Activated CD4-positive, alpha-beta T cell treated with anti-CD3 and anti-CD28 coated beads, Interleukin-2, Interleukin-4, amounts not matched to agents 100 ng/mL and 50 ng/mL, durations not matched to agents 16 hours and 8 hours (primary cell): ENCODE measurements at places on chromosomes 2 and 18.

- DNase-seq = no peak
These were observed 10.2 kb downstream of the C18orf32 start for GRCh38 chr18:49476664-49477411.

DNA sequence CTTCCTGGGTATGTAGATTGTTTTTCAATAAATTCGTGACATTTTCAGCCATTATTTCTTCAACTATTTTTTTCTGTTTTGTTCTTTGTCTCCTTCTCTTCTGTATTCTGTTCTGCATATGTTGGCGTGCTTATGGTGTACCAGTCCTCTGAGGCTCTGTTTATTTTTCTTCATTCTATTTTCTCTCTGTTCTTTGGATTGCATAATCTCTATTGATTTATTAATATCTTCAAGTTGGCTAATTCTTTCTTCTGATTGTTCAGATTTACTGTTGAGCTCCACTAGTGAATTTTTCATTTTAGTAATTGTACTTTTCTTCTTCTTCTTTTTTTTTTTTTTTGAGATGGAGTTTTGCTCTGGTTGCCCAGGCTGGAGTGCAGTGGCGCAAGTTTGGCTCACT, 9.9 kb downstream of the GNLY start:
- no peak for DNase-seq

- no peak for DNase-seq
These were observed 995.1 kb upstream of the DDX18 start for GRCh38 chr2:116819355-116819754.

GRCh38 chr2:47907039-47907781, 912 bp upstream of the FBXO11 start:
- peak; percentile 54 for DNase-seq

GRCh38 chr2:84823788-84824187, 57.1 kb downstream of the TRABD2A start:
- no peak for DNase-seq

DNA sequence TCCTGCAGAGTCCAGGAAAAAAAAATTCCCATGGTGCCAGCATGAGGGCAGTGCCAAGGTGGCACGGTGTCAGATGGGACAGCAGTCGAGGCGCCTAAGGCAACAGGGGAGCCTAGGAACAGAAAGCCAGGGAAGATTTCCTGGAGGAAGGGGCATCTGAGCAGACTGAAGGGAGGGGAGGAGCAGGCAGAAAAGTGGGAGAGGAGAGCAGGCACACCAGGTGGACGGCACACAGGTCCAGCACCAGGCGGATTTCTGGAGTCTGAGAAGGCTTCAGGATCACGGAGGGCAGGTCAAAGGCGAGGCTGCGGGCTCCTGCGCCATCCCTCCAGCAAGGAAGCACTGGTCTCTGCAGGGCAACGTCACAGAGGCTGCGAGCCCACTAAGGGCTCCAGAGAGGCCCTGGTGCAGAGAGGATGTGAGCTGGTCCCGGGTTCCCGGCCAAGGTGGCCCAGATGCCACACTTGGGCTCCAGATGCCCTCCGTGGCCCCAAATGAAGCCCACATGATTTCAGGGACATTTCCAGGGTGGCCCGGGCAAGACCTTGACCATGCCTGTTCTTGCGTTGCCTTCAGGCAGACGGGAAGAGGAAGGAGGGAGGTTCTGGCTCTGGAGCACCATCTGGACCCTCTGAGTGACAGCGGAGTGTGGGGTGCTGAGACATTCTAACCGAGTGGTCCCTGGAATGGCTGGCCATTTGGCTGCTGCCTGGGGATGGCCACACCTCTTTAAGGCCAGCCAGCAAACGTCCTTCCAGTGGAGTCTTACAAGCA, 4.1 kb downstream of the HS6ST1 start:
- DNase-seq = no peak

- DNase-seq = no peak
These were observed 64.4 kb downstream of the AOX1 start for GRCh38 chr2:200650195-200650594.

DNA sequence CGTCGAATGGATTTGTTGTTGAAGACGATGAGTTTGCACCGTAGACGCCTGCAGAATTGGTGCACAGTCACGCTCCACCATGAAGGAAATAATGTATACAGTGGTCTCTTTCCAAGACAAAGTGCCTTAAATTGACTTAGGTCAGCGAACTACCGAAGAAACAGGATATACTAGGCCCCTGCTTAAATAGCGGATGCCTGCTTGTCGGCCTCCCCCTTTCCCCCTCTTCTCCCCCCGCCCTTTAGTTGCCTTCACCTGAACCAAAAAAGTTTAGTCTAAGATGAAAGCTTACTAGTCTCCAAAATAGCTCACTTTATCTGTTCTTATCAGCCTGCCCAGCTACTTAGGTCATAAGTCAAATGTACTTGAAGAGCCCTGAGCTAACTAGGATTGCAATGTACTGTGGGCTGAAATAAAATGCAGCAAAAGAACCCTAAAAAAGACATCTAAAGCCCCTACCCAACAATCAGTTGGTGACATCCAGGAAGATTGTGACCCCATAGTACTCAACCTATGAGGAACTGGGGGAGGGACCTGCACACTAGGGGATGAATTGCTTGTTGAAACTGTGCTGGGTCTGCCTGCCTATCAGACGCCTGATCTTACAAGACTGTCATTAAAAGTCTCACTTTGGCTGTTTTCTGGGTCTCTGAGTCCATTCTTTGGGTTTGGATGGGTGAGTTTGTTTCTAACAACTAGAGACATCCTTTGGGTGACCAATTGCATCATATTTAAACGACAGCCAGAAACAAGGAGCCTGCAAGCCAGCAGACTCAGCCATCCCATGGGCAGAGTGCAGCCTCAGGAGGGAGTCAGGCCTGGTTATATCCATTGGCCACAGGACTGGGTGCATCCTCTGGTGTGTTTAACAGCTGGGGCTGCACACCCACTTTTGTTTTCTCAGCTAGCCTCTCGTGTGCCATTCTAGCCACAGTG, 14.5 kb downstream of the ACOXL start:
- no peak for DNase-seq

- no peak for DNase-seq
These were observed 9.5 kb downstream of the HS1BP3 start for GRCh38 chr2:20641123-20641985.

GRCh38 chr2:133437492-133437891, 130.8 kb downstream of the NCKAP5 start:
- no peak for DNase-seq

DNA sequence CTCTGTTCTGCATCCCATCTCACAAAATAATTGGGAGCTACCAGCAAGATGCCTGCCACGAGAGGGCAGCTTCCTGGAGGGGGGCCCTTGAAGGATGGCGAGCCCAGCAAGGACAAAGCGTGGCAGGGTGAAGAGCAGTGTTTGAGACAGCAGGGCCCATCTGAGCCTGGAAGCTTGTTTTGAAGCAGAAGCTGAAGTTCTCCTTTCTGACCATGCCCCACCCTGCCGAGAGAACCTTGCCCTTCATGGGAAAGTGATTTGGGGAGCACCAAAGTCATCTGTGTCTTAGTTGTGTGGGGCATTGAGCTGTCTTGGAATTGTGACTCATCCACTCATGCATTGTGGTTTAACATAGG, 216.3 kb downstream of the BCL11A start:
- DNase-seq = no peak

DNA sequence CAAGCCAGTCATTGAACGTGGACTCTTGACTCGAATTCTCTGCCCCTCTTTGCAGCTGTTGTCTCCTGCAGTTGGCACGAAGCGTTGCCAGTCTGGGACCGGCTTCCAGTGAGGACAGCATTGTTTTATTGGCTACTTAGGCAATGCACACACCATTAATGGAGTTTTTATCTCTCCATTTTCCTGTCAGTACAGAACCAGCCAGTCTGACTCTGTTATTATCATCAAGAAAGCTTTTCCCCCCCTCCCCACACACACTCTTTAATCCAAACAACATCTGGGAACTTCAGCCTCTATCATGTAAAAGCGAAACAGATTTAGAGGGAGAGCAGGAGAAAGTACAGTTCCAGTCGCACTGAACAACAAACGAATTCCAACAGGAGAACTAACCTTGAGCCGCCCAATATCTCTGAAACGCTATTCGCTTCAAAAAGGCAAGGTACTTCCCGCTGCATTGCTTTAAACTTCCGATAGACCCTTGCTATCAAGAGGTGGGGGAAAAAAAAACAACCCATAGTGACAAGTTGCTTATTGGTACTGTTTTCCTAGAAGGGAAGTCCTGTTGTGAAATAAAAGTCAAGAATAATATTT, 38.2 kb downstream of the ACVR1 start:
- no peak for DNase-seq

DNA sequence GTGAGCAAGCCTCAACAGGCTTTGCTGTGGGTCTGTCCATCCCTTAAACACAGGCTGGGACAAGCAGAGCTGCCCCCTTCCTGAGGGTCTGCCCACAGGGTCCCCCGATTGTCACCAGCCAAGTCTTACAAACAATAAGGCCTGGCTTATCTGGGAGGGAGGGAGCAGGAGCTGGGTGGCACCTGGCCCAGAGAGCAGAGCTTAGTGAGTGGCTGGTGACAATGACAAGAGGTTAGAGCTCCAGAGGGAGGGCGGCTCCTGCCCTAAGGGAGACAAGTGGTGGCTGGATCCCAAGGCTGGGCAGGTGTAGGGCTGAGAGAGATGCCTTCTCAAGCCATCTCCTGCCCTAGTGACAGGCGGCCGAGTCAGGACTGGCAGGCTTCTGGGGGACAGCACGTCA, 125.5 kb downstream of the KLHL29 start:
- DNase-seq = no peak
